Stimulated activated CD4-positive, alpha-beta T cell treated with anti-CD3 and anti-CD28 coated beads, TNF-alpha, amount 100 ng/mL, for 4 hours (primary cell): ENCODE measurements at places on chromosomes 2 and 18.

- no peak for DNase-seq
Measured at GRCh38 chr18:7023581-7023980, 94.0 kb downstream of the LAMA1 start.

DNA sequence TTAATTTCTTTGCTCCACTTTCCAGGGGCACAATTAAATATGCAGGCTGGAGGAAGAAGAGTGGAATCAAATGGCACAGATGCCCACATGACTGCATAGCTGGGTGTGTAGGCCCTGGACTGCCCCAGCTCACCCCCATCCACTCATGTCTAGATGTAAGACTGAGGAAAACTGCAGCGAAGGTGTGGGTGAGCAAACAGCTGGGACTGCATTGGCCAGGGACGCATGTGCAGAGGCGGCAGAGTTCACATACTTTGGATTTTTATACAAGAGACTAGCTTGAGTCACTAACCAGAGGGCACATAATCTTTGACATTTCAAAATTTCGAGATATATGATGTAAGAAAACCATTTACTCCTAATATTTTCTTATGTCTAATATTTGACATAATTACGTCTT, 60.1 kb downstream of the SPIRE1 start:
- DNase-seq: no peak

GRCh38 chr2:1777781-1778180, 33.5 kb upstream of the PXDN start:
- DNase-seq: no peak

DNA sequence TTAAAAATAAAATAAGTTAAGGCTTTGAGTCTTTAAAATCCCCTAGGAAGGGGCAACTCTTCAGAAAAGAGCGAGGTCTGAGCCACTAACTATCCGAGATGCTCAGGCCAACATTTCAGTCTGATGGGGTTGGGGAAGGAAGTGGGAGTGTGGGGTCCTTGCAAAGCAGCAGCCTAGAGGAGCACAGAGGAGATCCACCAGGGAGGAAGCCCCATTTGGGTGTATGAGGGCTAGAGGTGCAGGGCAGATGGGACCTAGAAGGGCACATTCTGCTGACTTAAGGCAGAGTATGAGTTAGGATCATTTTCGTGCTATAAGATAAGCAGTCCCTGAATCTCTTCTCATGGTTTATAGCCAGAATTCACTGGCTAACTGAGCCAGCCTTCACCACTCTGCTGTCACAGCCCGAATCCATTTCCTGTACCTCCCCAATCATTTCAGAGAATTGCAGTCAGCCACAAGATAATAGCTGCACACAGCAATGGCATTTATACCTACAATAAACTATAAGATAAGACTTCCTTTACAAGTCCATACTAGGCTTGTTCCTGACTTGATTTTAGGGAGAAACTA, 37.0 kb downstream of the MRPL30 start:
- DNase-seq: no peak

DNA sequence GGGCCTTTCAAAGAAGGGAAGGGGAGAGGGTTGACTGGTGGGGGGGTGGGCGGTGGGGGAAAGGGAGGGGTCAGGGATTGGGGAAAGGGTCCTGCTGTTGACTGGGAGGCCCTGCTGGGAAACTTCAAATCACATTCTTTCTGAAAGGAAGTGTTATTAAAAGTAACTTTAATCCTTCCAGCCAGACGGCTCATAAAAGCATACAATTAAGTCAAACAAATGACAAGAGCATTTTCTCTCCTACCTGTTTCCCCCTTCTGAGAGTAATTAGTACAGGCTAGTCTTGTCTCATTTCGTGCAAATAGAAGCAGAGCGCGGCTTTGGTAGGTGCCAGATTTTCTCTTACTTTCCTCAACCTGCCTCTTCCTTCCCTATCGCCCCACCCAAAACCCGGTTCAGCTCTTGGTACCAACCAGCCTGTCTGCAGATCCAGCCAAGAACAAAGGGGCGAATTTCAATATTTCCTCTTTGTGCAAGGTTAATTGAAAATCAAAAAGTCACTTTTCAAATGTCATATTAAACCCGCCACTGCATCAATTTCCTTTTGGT, 2112.6 kb upstream of the PIK3C3 start:
- no peak for DNase-seq

DNA sequence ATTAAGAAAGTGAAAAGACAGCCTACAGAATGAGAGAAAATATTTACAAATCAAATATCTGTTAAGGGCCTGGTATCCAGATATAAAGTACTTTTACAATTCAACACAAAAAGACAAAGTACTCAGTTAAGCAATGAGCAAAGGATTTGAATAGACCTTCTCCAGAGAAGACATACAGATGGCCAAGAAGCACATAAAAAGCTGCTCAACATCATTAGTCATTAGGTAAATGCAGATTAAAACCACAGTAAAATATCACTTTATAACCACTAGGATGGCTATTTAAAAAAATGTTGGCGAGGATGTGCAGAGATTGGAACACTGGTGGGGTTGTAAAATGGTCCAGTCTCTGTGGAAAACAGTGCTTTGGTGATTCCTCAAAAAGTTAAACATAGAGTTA, 38.9 kb downstream of the RAB31 start:
- DNase-seq: no peak

- no peak for DNase-seq
Measured at GRCh38 chr2:10002681-10003080, 40.7 kb upstream of the KLF11 start.

- no peak for DNase-seq
Measured at GRCh38 chr2:146931109-146931508, 913.7 kb upstream of the ACVR2A start.

- DNase-seq: no peak
Measured at GRCh38 chr2:60880643-60881046, 729 bp upstream of the REL start.

GRCh38 chr2:11676640-11677039, 6.6 kb upstream of the NTSR2 start:
- DNase-seq: no peak

DNA sequence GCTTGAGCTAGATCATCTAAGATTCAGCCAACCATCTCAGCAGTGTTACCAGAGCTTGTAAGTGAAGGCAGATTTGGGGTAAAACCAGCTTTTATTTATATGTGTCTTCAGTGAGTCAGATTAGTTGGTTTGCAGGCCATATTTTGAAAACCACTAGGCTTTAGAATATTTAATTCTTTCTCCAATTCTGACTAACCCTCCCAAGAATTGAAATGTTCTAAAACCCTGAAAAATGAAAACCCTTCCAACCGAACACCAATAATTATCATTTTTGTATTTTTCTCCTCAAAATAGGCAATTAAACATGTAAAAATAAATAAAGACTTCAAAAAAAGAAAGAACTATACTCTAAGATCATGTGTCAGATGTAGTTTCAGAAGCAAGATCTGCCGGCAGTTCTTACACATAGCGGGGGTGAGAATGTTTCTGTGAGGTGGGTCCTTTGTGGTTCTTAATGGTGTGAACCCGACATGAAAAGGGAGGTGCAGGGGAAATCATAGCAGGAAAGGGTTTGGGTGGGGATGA, 14.2 kb downstream of the PLEK start:
- DNase-seq: no peak

- DNase-seq: no peak
Measured at GRCh38 chr2:215613888-215614287, 178.0 kb upstream of the FN1 start.

DNA sequence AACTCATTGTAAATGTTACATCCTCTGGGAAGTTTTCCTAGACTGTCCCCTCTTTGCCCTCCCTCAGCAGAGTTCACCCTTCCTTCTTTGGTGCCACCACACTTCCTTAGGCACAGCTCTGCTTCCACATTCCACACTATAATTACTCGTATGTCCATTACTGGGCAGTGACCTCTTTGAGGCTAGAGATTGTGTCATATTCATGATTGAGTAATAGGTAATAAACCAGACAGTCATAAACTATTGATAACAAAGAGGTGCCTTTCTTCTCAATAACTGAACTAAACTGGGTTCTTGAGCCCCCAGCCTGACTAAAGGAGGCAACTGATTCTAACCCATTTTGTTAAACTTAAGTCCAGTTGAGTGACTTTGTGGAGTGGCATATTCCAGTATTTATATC, 28.3 kb downstream of the MYO3B start:
- DNase-seq: no peak

DNA sequence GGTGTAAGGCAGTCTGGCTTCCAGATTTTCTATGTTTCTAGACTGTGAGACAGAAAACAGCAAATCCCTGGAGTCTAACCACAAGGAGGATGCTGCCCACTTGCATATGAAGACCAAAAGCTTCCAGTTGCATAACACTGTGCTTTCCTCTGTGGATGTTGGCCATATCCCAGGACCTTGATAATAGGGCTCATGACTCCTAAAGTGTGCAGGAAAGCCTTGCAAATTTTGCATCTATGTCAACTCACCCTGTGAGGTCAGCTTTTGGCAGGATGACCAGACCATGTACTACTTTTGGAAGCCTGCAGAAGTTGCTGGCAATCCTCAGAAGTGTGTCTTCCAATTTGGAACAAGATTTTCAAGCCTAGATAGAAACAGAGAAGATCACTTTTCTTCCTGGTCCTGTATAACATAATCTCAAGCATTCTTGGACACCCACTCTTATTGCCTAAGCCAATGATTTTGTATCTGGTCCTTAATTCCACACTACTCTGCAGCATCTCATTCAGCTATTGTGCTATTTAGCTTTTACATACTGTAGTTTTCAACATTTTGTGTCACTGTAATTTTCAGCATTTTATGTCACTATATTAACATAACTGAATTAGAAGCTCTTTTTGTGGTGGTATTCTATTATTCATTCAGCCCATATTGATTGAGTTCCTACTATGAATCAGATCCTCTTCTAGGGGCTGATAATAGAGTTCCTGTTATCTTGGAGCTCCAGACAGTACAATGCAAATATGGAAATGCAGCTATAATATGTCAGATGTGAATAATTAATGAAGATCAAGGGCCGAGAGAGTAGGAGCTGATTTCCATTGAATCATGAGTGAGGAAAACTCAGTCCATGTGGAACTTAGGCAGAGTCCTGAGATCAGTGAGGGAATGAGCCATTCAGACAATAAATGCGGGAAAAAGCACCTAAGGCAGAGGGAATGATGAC, 85.3 kb upstream of the RAB27B start:
- no peak for DNase-seq

DNA sequence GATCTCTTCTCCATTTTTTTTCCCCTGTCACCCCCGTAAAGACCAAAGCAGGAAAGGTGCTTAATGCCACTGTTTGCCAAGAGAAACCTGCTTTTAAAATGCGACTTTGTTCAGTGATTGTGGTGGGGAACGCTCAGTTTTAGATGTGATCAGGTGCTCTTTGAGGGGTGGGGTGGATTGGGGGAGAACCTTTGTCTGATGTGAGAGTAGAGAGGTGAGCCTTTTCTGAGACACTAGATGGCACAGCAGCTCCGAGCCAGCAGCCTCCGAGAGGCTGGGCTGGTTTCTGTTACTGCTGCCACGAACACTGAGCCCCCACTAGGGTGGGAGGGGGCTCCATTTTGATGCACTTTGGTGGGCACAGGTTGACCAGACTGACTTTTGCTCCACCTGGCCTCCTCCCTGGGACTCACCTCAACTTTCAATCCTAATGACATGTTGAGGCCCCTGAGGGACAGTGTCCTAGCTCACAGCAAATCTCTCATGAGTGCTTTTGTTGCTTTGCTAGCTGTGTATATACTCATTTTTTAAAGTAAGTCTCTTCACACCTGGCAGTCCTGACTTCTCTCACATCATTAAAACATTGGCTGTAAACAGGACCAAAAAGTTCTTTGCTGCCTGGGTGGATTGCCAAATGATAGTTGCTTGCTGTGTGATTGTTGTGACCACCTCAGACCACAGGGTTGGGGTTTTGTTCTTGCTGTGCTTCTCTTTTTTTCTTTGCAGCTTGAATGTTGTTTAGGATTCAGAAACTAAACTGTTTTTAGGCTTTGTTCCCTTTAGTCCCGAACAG, 98.2 kb upstream of the MAP3K20 start:
- DNase-seq: no peak

- no peak for DNase-seq
Measured at GRCh38 chr2:61906186-61906470, 654 bp downstream of the COMMD1 start.

DNA sequence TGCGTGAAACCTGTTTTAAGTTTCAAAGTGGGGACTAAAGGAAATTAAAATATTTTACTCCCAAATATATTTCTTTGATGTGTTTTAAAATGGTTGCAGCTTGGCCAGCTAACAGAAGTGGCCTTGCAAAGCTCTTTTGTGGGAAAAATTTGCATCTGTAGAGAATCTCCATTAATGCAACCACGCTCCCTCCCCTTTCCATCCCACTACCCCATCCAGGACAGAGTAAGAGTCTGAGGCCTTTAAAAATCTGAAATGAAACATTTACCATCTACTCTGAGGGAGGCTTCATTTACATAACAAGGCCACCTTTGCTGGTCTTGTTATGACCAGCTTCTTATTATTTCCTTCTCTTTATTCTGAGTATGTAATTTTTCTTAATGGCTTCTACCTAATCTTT, 63.5 kb downstream of the STAT4 start:
- DNase-seq: no peak

GRCh38 chr2:168916331-168916675, 15.2 kb downstream of the G6PC2 start:
- DNase-seq: no peak

GRCh38 chr2:204265681-204266181, 279.5 kb upstream of the PARD3B start:
- no peak for DNase-seq

DNA sequence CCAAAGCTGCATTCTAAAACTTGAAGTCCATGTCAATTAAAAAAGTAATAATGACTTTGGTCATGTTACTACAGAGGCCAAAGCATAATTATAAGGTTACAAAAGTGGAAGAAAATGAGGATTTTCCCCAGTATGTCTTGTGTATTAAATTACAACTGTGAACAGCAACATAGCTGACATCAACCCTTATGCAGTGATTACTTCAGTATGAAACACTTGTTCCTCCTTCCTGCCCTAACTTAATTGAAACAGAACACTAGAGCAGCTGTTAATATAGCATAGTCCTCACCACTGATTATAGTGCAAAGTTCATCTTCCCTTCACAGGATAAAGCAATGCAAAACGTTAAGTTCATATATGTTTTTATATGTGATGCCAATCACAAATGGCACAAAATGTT, 29.9 kb downstream of the EPB41L3 start:
- DNase-seq: no peak

GRCh38 chr2:137168552-137168951, 403.2 kb downstream of the THSD7B start:
- no peak for DNase-seq

- no peak for DNase-seq
Measured at GRCh38 chr18:32450874-32451273, 19.8 kb downstream of the GAREM1 start.

DNA sequence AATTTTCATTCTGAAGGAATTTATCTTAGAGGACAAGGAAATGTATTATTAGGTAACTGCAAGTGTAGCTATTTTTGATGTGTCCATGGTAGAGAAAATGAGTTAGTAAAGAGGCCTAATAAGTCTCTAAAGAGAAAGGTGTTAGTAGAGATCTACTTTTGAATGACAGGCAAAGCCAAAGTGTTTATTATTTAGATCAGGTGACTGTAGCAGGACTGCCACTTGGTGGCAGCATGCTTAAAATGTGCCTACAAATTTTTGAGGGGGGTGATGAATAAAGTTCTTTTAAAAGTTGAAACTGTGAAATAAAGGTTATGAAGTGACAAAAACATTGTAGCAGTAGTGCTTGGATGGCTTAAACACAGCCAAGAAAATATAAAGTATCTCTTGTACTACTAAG, 421.5 kb upstream of the MEIS1 start:
- no peak for DNase-seq

- DNase-seq: no peak
Measured at GRCh38 chr18:31983976-31984375, 34.6 kb upstream of the RNF125 start.
